Vagina (tissue), 2 donors: ENCODE measurements at places on chromosomes 2 and 18. TPM values are rescaled to one million over a fixed set of nuclear protein-coding genes. Genes with fewer than 3 reads are reported as not detected.

CD28 gene
- 2.7 TPM for total RNA-seq

TRIM43B gene
- not detected for total RNA-seq

MTCL1 gene
- 23.6 TPM for total RNA-seq

NPAS2 gene
- total RNA-seq, result 37.6 TPM

DNA sequence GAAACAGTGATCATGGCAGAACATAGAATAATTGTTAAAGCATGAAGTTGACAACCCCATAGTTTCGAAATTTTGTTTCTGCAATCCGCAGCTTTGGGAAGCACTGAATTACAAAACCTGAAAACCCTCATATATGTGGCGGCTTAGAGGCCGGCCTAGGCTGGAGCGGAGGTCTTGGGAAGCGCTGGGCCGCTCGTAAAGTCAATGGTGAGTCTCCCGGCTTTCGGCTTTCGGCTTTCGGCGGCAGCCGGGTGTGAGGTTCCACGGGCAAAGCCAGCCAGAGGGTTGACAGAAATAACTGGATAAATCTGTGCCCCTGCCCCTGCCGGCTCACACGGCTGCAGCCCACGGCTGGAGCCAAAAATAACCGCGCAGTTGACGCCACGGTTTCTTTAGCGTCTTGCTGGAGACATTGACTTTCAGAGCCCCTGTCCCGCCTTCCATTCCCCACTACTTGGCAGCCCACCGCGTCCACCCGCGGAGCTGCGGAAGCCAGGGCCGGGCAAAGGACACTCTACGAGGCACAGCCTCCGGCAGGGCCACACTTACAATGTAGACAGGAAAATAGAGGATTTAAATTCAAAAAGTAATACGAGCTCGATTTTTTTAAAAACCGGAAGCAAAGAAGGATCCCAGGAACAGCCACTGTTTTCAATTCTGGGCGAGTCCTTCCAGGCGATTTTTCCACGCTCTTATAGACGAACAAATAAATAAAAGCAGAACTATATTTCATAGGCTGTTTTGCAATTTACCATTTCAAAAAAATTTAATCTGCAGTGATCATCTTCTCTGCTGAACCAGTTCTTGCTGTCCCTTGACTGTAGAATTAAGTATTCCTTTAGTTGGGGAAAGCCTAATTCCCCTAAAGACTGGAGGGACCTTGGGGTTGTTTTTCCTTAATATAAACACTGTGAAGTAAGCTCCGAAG is 28.3 kb upstream of the ATP6V1B1 start:
- peaks cover 5% of the 10 kb centered on the region for H3K27me3 ChIP-seq
- peaks cover 8% of the 10 kb centered on the region for H3K4me1 ChIP-seq
- H3K36me3 ChIP-seq, result no peaks in the 10 kb centered on the region

DNA sequence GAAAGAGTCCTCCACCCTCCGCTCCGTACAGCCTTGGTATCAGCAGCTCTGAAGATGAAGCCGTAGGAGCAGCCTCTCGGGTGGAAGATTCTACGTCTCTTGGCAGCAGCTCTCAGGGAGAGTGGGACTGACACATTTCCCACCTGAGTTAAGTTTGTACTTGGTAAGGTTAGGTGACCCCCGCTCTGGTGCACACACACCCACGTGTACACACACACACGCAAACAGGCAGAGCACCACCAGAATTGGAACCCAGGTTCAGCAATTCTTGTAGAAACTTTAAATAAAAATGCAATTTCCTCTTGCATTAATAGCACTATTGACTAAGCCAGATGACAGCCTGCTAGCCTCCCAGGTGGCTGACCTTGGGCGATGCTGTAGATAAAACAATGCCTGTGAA is 111.5 kb downstream of the MBP start:
- no peaks in the 10 kb centered on the region for H3K36me3 ChIP-seq

- H3K27me3 ChIP-seq, result no peaks in the 10 kb centered on the region
- H3K27ac ChIP-seq, result no peak overlapping the region
- H3K36me3 ChIP-seq, result no peaks in the 10 kb centered on the region
- H3K4me1 ChIP-seq, result peaks cover 7% of the 10 kb centered on the region
- DNase-seq, result no peak
- no peak overlapping the region for H3K4me3 ChIP-seq
These were observed 169.2 kb upstream of the HS6ST1 start for GRCh38 chr2:128487650-128488387.

- H3K36me3 ChIP-seq, result no peaks in the 10 kb centered on the region
- no peaks in the 10 kb centered on the region for H3K4me1 ChIP-seq
- no peak for DNase-seq
These were observed 325.6 kb downstream of the NR4A2 start for GRCh38 chr2:156006721-156007618.

DNA sequence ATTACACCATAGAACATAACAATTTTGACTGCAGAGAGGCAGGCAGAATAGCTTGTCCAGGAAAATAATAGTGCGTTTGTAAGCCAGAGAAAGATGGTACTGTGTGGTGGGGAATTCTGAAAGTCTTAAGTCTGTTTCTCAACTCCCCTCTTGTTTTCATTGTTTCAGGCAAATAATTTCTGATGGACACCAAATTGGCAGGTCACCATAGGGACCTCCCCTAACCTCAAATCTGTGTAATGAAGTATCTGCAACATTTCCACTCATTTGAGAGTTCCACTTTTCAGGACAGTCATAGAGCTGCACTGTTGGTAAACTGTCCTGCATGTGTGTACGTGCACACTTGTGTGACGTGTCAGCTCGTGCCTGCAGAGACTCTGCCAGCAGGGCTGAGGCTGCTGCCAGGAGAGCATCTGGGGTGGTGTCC is 195.6 kb downstream of the AGAP1 start:
- DNase-seq, result no peak
- H3K4me1 ChIP-seq, result peaks cover 23% of the 10 kb centered on the region
- H3K27me3 ChIP-seq, result no peaks in the 10 kb centered on the region
- no peak overlapping the region for H3K4me3 ChIP-seq

- H3K27ac ChIP-seq, result no peak overlapping the region
- no peaks in the 10 kb centered on the region for H3K27me3 ChIP-seq
- peaks cover 31% of the 10 kb centered on the region for H3K36me3 ChIP-seq
- DNase-seq, result no peak
- peaks cover 43% of the 10 kb centered on the region for H3K4me1 ChIP-seq
These were observed 201.7 kb downstream of the TNS1 start for GRCh38 chr2:217801115-217801531.

DNA sequence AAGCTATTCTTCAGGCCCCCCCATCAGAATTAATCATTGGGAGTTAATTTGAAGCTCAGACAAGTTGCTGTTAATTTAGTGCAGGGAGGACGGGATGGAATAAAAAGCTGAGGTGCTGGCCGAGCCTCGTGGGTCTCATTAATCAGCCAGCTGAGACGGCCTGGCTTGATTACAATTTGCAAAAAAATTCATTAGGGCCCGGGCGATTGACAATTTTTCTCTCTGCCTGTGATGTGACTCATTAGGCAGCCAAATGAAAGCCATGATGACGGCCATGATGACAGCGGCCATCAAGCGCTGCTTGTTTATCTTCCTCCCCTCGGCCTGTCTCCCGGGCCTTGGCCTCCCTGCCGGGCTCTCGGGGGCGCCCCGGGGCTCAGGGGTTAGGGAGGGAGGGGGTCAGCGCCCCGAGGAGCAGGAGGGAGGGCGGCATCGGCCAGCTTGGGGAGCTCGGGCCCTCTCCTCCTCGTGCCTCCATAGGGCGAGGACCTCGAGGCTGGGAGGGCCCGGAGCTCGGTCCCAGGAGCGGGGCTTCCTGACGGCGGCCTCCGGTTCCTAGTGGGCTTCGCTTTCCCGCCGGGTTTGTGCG is 5.2 kb downstream of the GBX2 start:
- peaks cover 41% of the 10 kb centered on the region for H3K4me1 ChIP-seq
- DNase-seq, result no peak
- H3K27ac ChIP-seq, result no peak overlapping the region
- H3K4me3 ChIP-seq, result no peak overlapping the region
- no peaks in the 10 kb centered on the region for H3K36me3 ChIP-seq

DNA sequence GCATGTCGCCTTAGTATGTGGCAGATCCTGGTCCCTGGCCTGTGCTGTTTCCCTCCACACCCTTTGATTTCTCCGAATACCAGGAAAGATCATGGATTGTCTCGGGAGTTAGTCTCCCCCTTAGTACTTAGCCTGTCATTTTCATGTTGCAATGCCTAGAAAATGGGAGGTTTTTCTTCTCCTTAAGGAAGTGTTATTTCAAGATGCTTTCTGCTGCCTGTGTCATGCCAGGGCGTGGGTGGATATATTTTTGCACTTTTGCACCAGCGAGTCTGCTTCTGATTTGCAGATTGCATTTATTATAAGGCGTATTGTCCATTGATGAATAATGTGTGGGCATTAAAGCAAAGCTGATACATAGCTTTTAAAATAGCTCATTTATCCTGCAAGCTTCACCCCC is 223.5 kb downstream of the NEDD4L start:
- H3K4me3 ChIP-seq, result no peak overlapping the region
- DNase-seq, result no peak
- no peak overlapping the region for H3K27ac ChIP-seq

DNA sequence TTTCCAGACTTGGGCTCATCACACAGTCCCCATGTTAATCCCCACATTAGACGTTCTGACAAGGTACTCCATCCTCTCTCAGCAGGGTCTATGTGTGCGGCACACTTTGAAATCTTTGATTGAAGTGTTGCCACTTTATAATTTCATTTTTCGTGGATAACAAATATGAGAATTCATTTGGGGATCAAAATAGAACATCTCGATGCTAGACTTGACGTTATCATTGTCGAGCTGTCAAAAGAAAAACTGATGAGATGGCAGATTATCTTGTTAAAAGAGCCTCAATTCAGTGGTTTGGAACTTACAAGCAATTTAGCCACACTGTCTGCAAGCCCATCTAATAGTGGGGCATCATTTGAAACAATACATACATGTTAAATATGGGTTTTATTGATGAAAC is 91.2 kb upstream of the SULT1C3 start:
- H3K27me3 ChIP-seq, result no peaks in the 10 kb centered on the region
- H3K4me3 ChIP-seq, result no peak overlapping the region
- no peaks in the 10 kb centered on the region for H3K36me3 ChIP-seq
- no peak for DNase-seq
- no peak overlapping the region for H3K27ac ChIP-seq
- H3K4me1 ChIP-seq, result no peaks in the 10 kb centered on the region
